NCI-H510A treated with DMSO at 0.1 percent for 48 hours (cell line): ENCODE measurements at places on chromosomes 1 and 21.

DNA sequence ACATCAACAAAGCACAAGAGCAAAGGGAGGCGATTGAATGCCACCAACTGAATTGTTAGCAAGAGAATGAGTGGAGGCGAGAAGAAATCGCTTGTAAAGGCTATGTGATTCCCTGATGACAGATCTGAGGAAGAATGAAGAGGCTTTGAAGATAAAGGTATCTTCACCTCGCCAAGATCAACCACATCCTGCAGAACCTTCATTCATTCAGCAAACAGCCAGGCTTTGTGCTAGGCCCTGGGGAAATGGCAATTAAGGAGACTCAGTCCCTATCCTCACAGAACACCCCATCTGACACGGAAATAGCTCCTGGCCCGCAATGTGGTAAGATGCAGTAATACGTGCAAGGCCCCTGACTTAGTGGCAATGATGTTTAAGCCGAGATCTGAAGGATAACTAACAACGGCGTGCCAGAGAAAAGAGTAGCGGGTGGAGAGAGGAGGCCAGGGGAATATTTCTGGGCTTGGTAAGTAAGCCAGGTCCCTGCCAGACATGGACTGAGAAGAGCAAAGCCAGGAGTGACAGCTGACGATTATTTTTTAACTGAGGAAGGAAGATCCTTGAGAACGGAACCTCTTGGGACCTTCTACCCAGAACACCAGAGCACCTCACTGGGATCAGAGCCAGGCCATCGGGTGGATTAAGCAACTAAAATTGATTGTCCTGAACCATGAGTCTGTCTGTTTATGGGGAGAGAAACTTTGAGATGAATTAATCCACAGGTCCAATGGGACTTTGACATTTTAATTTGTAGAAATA is 4.6 kb upstream of the VSIG8 start:
- no peak for DNase-seq

DNA sequence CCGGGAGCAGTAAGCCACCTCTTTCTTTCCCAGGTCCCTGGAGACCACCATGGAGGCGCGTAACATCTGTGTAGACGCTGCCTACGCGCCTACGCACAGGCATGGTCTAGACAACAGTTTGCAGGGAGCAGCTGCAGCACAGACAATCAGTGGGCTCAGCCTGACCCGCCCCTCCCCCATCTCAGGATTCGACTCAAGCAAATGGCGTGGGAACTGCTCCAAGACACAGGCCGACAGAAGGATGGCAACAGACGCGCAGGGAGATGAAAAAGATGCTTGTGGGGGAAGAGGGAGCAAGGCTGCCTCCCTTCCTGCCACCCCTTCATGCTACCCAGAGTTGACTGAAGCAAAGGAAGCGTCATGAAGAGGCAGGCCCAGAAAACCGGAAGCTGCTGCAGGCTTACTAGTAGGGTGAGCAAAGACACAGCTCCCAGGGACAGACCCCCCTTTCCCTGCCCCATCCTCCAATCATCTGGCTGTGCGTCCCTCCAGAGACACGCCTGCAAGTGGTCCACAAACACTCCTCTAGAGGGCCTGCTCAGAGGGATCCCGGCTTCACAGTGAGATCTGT is 19.5 kb downstream of the STK40 start:
- DNase-seq: no peak

- no peak for DNase-seq
Measured at GRCh38 chr1:6989212-6990159, 204.2 kb downstream of the CAMTA1 start.

DNA sequence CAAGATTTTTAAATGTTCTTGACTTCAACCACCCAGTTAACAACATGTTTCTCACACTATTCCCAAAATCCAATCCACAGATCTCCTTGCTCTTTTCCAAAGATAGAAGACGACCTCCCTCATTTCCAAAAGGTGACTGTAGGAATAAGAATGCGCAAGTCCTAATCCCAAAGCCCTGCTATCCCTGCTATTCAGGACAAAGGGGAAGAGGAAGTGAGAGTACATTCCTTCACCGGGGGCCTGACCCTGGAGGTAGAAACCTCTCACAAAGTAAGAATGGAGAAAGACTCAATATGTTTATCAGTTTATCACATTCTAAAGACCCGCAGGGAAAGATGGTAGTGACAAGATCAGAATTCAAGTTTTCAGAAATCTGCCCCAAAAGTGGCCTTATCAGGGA is 55.7 kb downstream of the PLEKHA6 start:
- no peak for DNase-seq

DNA sequence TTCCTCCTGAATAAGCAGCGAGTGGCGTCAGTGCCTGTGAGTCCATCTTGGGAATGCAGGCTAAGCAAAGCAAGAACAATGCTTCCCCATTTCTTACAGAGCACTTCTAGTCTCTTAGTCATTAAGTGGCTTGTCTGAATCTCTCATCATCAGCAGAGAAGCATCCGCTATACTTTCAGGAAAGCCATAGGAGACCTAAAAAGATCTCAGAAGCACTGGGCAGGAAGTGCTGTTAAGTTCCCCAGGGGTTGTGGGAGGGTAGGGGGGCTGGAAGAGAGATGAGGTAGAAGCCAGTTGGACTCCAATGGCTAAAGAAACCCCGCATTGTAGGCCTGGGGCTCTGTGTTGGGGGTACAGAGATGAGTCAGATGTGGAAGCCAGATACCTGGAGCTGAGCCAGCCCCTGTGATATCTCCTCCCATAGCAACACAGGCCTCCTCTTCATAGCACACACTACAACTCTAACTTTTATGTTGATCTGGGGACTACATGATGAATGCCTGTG is 44.9 kb downstream of the SYT6 start:
- no peak for DNase-seq

DNA sequence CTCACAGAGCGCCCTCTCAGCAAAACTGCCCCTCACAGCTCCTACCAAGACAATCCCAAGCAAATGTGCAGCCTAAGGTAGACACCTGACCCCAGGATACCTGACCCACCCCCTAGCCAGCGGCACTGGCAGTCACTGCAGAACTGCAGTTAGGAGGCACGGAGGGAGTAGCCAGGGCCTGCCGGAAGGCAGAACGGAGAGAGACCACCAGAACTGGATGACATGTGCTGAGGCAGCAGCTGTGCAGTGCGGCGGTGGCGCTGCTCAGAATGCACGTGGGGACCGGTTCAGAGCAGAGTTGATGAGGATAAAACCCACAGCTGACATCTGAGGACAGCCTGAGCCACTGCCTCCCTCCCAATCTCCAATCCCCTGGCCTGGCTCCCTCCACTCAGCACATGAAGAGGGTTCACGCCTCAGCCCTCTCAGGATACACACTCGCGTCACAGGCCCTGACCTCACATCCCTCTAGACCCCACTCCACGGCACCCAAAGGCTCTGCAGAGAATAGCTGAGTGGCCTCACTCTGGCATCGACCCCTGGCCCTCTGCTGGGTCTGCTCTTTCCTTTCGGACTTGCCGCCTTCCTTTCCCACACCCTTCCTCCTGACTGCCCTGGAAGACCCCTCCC is 29.6 kb downstream of the UBE2G2 start:
- no peak for DNase-seq

DNA sequence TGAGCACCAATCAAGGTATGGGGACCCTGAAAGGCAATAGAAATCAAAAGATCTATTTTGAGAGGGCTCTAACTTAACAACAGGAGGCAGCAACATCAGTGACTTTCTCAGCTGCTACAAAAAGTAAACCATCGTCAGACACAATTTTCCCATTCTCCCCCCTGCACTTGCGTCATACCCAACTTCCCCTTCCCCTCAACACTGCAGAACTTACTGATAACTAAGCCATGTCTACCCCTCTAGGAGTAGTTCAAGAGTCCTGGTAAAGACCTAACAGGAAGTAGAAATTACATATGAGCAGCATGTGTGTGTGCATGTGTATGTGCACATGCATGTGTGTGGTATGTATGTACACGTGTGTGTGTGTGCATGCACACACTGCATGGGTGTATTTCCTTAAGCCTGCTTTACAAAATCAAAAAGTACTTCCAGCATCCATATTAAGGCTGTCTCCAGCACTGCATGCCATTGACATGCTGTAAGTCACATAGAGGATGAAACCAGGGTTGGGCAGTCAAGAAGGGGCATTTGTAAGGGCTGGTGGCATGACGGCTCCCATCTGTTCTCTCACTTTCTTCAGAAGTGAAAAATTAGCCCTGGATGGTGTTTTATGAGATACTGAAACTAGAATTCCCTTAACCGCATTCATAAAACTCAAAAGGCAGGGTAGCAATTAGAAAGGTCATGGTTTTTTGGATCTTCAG is 460.1 kb upstream of the RUNX1 start:
- no peak for DNase-seq

DNA sequence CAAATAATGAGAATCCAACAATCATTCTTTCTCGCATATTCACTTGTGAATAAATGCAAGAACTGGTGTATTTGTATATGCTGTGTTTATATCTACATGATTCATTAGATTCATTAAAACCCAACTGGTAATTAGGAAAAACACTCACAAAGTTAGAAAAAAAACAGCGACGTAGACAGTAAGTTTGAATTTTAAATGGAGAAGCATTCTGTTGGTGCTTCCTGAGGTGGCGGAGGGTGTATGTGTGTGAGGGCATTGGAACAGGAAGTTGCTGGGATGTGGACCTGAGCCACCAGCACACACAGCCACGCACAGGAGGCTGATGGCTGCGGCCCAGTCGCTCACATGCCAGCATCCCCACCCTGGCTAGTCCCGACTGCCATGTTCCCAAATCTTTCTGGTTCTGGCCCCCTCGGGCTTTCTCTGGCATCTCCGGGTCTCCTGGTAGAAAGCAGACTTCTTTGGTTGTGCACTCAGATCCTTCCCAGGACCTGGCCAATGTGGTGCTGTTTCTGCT is 121.6 kb upstream of the IRF2BP2 start:
- no peak for DNase-seq

- no peak for DNase-seq
Measured at GRCh38 chr1:6367381-6368012, 26.1 kb downstream of the ACOT7 start.

- no peak for DNase-seq
Measured at GRCh38 chr1:175129644-175129996, 62.0 kb downstream of the TNN start.

GRCh38 chr1:245779797-245780755 is 625.3 kb downstream of the KIF26B start:
- no peak for DNase-seq

DNA sequence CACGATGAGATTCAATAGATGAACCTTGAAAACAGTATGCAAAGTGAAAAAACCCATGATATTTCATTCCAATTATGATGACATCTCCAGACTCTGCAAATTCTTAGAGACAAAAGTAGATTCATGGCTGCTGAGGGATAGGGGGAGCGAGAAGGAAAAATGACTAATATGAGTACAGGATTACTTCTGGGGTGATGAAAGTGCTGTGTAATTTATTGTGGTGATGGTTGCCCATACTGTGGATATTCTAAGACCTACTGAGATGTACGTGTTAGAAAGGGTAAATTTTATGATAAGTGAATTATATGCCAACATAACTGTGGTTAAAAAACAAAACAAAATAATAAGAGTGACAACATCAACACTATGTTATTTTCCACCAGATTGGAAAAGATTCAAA is 18.9 kb upstream of the RGS7 start:
- no peak for DNase-seq

- DNase-seq: no peak
Measured at GRCh38 chr1:3125546-3126368, 56.8 kb downstream of the PRDM16 start.

DNA sequence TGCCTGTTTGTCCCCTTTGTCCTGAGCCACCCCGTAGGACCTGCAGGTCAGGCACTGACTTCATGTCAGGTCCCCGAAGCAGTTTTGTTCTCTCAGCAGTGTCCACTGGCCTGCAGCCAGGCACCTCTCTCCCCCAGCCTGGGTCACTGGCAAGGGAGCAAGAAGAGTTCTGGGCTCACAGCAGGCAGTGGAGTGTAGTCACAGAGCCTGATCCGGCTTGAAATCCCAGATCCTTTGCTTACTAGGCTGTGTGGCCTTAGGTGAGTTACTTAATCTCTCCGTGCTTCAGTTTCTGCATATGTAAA is 34.2 kb downstream of the L1TD1 start:
- no peak for DNase-seq

DNA sequence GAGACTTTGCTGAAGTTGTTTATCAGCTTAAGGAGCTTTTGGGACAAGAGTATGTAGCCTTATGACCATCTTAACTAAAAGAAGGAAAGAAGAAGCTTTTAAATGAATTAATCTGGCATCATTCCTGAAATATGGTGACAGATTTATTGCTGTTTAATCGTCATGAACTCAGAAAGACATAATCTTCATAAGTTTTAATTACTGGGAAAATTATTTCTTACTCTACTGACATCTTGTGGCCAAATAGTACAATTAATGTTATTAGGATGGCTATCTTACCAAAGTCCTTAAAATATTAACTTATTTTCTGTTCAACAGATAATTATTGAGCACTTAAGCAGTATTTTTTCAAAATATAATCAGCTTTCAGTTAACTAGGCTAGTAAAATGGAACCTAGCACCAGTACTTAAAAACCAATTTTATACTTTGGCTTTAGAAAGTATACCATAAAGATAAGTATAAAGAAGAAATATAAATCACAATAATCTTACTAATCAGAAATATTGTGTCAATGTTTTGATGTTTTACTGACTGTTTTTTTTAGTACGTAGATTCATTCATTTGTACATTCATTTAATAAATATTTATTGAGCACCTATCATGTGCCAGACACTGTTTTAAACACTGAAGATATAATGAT is 34.7 kb upstream of the GPR25 start:
- DNase-seq: peak; percentile 7

DNA sequence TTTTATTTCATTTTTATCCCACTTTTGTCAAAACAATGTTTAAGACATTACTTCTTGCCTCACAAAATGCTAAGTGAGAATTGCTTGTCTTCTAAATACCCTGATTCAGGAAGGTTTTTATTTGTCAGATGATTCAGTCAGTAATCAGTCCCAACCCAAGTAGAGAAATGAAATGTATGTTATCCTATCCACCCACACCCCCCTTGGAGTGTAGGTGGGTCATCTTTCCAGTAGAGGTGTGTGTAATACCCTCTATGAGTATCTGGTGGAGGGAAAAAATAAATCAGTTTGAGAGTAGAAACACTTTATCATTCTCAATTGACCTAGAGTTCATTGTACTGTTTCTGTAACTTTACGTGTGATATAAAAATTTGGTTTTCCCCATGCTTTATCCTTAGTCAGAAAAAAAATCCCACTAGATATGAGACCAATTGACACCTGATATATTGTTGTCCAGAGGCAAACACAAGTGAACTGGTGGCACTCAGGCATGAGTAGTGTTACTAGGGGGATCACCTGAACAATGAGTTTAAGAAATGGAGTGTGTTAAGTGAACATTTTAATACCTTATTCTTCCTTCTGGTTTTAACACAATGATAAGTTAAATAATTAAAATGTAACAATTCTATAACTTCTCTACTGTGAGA is 153.8 kb upstream of the C1orf105 start:
- no peak for DNase-seq

DNA sequence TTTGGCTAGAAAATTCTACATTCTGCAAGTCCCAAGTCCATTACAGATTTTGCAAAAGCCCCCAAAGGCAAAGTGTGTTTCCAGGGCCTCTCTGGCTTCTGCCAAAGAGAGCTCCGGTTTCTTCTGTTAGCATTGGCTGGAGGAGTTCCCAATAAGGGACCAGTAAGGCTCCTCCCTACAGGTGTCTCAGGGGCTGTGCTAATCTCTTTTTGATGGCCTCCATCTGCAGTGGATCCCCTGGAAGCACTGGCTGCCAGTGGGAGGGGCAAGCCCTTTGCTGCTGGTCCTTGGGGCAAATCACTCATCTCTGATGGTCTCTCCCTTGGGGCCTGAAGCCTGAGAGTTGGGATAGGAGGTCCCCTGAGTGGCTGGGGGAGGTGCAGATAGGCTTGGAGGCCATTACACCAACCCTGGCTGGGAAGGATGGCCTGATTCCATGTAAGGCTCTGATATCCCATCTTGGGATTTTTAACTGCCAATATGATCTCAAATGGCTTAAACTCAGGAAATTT is 89.1 kb upstream of the USP24 start:
- DNase-seq: no peak
